ENCODE measurements at places on chromosomes 2 and 18.
A peak's percentile ranks its signal among the peaks of the same experiment; 100 is the strongest.

DNA sequence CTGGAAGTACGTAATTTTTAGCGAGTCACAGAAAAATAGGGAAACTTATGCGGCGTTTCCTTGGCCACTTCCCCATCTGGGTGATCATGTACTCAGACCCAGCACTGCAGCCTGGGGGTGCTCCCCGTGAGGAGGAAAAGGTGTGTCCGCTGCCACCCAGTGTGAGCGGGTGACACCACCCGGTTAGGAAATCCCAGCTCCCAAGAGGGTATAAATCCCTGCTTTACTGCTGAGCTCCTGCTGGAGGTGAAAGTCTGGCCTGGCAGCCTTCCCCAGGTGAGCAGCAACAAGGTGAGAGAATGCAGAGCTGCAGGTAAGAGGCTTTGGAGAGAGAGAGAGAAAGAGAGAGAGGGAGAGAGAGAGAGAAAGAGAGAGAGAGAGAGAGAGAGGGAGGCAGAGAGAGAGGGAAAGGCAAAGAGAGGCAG, at the start of gene IL1R2:
IL1R2 (plus strand) TSS at position 240 of the 425 bp plus-strand sequence. CDS start 16,616 bp downstream, outside the sequence.
- DNase-seq: no peak

GRCh38 chr2:58239243-58239925, 1.7 kb downstream of the FANCL start:
- DNase-seq: no peak

DNA sequence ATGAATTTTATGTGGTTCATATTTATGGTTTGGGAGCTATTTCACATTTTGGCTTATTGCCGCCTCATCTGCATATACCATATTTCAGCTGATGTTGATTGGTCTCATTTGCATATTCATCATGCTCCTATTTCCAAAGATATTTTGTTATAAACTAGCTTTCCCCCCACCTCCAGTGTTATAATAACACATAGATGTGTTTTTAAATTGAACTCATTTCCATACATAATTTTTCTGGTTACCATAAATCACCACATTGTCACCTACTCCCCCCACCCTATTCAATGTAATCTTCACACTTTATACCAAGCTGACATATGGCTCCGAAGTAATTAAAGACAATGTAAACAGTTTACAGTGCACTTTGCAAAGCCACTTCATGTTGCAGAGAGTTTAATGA, 101.2 kb downstream of the FSHR start:
- no peak for DNase-seq

DNA sequence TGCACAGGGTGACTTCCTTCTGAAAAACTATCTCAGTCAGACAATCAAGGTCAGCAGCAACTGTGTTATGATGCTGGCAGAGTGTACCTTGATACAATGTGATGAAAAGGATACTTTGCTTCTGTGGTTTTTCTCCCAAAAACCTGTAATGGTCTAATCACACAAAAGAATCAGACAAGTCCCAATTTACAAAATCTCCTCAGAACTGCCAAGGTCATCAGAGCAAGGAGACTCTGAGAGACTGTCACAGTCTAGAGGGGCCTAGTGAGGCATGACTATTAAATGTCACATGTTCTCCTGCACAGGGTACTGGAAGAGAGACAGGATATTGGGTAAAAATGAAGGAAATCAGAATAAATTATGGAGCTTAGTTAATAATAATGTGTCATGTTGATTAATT, 185.4 kb downstream of the ST6GAL2 start:
- DNase-seq: no peak

DNA sequence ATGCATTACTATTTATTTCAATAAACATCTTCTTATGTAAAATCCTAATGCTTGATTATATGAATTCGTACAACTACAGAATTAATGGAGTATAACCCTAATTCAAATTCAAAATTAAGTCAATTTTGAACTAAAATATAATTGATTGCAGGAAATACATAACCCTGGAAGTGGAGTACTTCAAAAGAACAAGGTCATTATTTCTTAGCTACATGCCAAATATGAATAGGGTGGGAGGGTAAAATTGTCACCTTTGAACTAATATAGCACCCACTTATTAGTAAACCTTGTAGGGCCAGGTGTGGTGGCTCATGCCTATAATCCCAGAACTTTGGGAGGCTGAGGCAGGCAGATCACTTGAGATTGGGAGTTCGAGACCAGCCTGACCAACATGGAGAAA, 895.4 kb upstream of the ACVR2A start:
- no peak for DNase-seq

- peak; percentile 12 for DNase-seq
These were observed 36.3 kb downstream of the MOGAT1 start for GRCh38 chr2:222707689-222708273.

GRCh38 chr2:29113891-29114321, 1.3 kb upstream of the CLIP4 start:
- peak; percentile 55 for DNase-seq

DNA sequence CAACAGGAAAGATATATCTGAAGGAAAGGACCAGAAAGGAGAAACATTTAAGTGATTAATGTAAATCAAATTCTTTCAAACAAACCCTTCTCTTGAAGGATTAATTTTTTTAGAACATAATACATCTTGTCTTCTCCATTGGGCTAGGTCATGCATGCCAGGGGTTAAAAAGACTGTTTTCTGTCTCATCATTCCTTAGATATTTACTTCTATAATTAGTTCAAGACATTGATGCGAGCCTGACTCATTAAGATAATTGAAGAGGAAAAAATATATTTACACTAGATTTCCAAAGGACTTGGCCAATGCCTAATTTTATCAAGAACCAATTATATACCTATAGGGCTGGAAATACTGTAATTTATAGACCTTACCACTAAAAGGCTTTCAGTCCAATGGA, 166.6 kb upstream of the SETBP1 start:
- no peak for DNase-seq

DNA sequence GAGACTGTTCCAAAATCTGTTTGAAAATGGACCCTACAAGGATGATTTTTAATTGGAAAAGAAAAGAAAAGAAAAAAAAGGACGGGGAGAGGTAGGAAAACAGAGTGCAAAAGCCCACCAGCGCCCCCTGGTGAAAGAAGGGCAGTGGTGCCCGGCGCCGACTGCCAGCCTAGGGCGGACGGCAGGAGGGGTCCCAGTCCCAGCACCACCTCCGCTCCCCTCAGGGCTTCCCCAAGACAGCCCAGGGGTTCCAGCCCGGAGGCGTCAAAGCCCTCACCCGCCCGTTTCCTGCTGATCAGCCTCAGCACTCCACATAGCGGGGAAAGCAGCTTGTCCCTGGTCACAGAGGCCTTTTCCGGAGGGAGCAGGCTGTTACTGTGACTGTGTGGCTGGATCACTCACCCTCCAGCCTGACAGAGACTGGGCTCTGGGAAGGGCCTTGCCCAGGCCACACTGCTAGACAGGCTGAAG, 213.9 kb downstream of the TFCP2L1 start:
- peak; percentile 59 for DNase-seq

- DNase-seq: no peak
These were observed 27.8 kb upstream of the XDH start for GRCh38 chr2:31442376-31442775.

DNA sequence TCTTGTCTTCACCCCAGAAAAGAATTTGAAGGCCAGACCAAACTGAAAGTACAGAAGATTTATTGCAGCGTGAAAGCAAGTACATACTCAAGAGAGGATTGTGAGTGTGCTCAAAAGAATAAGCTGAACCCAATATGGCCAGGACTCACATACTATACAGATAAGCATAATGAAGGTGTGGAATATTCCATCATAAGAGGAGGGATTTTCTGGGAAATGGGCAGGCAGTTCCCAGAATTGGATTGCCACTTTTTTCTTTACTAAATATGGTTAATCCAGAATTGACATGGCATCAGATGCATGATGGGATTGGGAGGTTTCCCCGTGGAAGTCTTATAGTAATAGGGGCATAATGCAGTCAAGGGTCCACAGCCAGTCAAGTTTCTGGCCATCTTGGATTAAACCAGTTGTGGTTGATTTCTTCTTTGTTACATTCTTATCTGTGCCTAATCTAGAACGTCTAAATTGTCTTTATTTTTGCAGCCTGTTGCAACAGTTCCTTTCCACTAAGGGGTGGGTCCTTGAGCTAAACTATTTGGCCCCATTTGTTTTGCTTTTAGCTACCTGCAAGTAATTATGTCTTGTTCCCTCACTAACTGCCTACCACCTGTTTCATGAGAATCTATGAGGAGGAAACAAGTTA, 9.0 kb downstream of the SP140L start:
- DNase-seq: no peak

DNA sequence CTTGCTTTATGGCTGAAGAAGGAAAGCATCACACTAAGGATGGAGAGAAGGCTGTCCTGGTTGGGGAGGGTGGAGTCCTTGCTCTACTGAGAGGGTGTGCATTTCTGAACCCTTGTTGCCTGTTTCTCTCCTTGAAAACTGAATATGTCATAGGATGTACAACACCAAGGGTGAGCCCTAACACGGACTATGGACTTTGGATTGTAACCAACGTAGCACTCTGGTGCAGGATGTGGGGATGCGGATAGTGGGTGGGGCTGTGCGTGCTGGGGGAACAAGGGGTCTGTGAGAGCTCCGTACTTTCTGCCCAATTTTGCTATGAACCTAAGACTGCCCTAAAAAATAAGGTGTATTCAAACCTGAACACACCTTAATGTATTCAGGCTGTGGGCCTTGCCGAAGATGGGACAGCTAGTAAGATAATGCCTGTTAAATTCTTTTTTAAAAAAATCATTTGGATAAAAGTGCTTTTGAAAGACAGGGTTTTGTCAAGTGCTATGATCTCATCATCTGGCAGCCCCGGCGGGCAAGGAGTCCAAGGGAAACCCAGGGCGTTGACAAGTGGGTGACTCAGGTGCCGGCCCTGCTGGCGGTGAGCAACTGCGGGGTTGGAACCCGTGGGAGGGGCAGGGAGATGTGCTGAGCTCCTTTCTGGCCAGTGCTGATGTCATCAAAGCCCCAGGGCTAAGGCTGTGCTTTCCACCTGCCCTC, 54.0 kb downstream of the GATA6 start:
- DNase-seq: peak; percentile 93

DNA sequence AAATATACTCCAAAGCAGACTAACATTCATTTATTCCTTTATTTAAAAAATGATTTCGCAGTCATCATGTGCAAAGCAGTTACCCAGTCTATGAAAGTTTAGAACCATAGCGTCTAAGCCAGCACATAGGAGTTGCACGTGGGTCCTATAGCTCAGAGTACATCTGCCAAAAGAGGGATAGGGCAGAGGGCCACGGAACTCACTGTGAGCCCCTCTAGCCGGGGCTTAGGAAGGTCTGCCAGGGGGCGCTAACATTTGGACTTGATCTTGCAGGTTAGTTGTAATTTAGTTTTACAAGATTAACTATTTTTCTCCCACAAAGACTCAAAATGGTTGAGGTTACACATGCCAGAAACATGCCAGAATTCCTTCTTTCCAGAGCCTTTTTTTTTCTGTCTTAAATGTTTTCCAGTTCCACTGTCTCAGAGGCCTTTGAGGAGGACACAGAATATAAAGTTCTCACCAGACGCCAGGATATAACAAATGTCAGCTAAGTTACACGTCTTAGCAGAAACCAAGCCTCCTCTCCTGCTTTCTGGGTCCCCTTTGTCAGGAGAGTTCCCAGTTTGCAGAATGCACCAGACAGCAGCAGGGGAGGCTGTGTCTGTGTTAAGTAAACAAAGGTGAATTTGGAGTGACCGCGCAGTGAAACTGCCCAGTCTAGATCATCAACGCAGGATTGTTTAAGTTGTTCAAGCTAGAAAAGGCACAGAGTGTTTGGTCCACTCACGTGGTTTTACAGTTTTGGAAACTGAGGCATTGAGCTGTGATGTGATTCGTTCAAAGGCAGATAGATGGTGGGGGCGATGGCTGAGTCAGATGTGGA, 292.0 kb downstream of the PRKCE start:
- DNase-seq: no peak

- DNase-seq: no peak
These were observed 800 bp downstream of the RPRM start for GRCh38 chr2:153477636-153478288.

Measured in kidney glomerular epithelial cell (primary cell).